Kidney (tissue), 22 donors: ENCODE measurements at places on chromosomes 11 and 22. TPM values are rescaled to one million over a fixed set of nuclear protein-coding genes. Genes with fewer than 3 reads are reported as not detected.

GRCh38 chr22:36145881-36146280, 14.7 kb downstream of the APOL3 start:
- no peak for DNase-seq
- H3K27me3 ChIP-seq, result no peaks in the 10 kb centered on the region
- no peaks in the 10 kb centered on the region for H3K36me3 ChIP-seq
- H3K4me1 ChIP-seq, result peaks cover 19% of the 10 kb centered on the region
- no peak overlapping the region for H3K27ac ChIP-seq
- no peak overlapping the region for H3K4me3 ChIP-seq

DNA sequence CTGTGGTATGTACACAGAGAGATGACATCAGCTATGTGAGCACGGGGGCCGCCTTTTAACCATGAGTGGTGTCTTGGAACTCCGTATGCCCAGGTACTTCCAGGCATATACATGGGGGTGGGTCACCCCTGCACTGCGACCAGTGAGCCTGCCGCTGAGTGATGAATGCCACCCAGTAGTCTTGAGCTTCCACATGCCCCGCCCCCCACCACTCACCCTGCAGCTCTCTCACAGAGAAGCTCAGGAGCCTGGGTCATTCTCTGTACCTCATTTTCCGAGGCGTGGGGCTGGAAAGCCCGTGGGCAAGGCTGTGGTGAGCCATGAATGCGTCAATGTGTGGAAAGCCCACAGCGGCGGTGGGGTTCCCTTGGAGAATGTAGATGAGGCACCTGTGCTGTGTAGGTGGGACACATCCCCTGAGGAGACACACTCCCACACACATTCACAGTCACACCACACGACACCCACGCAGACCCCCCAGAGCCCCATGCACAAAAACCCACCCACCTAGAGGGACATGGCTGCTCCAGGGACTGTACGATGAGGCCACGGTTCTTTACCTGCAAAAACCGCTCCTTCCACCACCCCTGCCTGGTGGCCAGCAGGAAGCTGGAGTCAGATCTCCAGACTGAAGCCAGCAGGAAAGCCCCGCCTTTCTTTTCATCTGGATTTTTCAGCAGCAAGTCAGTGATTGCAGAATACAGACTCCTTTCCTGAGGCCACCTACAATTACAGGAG, 67.6 kb downstream of the PIWIL3 start:
- H3K4me3 ChIP-seq, result no peak overlapping the region
- H3K4me1 ChIP-seq, result no peaks in the 10 kb centered on the region
- no peaks in the 10 kb centered on the region for H3K27me3 ChIP-seq
- DNase-seq, result no peak
- no peak overlapping the region for H3K27ac ChIP-seq

DNA sequence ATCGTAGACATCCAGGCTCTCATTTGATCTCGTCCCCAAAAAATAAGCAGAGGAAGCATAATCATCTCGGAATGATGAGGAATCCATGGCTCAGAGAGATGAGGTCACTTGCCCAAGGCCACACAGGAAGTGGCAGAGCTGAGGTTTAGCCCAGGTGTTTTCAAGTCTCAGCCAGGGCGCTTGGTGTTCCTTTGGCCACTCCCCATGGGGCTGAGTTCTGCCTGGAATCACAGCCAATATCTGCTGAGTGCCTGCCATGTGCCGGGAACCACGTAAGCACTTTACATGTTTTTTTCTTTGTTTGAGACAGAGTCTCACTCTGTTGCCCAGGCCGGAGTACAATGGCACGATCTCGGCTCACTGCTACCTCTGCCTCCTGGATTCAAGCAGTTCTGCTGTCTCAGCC, 29.5 kb upstream of the MYH9 start:
- H3K27ac ChIP-seq, result peak overlapping the region; percentile 22
- no peaks in the 10 kb centered on the region for H3K4me1 ChIP-seq
- H3K4me3 ChIP-seq, result no peak overlapping the region
- H3K27me3 ChIP-seq, result no peaks in the 10 kb centered on the region
- DNase-seq, result no peak

GRCh38 chr11:69473276-69473845, 8.1 kb upstream of the LINC01488 start:
- no peaks in the 10 kb centered on the region for H3K4me1 ChIP-seq
- H3K27me3 ChIP-seq, result no peaks in the 10 kb centered on the region
- no peak overlapping the region for H3K27ac ChIP-seq
- no peak overlapping the region for H3K4me3 ChIP-seq
- no peak for DNase-seq
- no peaks in the 10 kb centered on the region for H3K36me3 ChIP-seq

- peak; percentile 71 for DNase-seq
- peaks cover 28% of the 10 kb centered on the region for H3K27me3 ChIP-seq
- H3K4me1 ChIP-seq, result peaks cover 15% of the 10 kb centered on the region
- H3K4me3 ChIP-seq, result peak overlapping the region; percentile 37
These were observed 4.0 kb downstream of the PHOX2A start for GRCh38 chr11:72239849-72240460.

- H3K4me3 ChIP-seq, result no peak overlapping the region
- H3K36me3 ChIP-seq, result no peaks in the 10 kb centered on the region
- no peaks in the 10 kb centered on the region for H3K27me3 ChIP-seq
- no peak overlapping the region for H3K27ac ChIP-seq
- H3K4me1 ChIP-seq, result peaks cover 14% of the 10 kb centered on the region
- DNase-seq, result no peak
These were observed 89.2 kb downstream of the GALNT18 start for GRCh38 chr11:11532574-11532973.

Gene C22orf31
- not detected for total RNA-seq

Gene ANKK1
- total RNA-seq, result 0.60 TPM

Gene CEP126
- 5.3 TPM for total RNA-seq

Gene CRYBB3
- not detected for total RNA-seq
